ENCODE measurements at places on chromosomes 13 and 19.

DNA sequence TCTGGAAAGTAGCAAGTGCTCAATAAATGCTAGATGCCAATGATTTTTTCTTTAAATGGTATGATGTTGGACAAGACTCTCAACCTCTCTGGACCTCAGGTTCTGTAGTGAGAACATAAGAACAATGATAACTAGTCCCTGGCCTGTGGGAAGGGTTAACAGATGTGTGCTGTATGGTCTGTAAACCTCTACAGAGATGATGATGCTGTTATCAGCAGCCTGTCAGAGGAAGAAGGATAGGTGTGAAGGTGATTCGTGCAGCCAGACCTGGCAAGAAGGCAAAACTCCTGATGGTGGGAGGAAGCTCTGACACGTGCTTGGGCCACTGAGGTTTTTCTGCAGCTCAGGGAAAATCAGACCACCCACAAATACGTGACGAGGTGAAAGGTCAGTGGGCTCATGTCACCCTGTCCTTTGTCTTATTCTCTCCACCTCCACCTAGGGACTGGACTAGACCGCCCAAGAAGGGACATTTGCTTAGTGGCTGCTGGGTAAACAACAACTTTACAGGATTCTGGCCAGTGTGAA, 36.7 kb upstream of the UBL3 start:
- no peak for DNase-seq

GRCh38 chr13:28707629-28708427, 10.9 kb downstream of the SLC46A3 start:
- no peak for DNase-seq

GRCh38 chr13:77715233-77715891, 17.9 kb downstream of the SLAIN1 start:
- DNase-seq: no peak

- no peak for DNase-seq
These were observed 415.8 kb upstream of the PCDH9 start for GRCh38 chr13:67645874-67646467.

DNA sequence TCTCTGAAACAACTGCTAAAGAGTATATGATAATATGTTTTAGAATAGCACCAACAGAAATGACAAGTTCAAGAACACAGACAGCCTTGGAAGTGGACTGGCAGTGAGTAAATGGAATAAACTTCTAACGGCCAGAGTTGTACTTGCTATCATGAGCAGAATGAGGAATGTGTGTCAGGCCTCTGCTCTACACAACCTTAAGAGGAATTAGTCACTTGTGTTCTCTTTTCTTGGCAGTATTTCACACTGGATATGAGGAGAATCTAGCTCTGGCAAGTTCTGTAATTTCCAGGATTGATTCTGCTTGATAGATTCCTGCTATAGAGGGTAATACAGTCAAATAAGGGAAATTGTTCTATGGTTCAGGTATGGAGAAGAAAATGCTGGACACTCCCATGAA, 757.3 kb downstream of the EFNB2 start:
- no peak for DNase-seq

GRCh38 chr19:16470911-16471811, 609 bp downstream of the EPS15L1 start:
- DNase-seq: peak; percentile 43

- no peak for DNase-seq
These were observed 698.2 kb upstream of the SGCG start for GRCh38 chr13:22482496-22483000.

DNA sequence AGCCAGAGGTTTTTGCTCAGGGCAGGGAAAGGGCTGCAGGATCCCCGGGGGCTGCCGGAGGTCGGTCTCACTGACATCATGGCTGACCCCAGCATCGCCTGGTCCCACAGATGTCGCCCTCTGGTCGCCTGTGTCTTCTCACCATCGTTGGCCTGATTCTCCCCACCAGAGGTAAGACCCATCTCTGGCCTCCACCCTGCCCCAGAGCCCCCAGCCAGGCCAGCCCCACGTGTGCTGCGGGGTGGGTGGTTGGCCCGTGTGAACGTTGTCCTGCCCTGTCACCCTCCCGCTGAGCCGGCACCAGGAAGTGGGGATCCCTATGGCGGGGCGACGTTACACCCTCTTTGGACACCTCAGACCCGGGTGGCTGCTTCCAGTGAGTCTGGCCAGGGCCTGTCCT, 906 bp downstream of the FXYD5 start:
- no peak for DNase-seq

- no peak for DNase-seq
These were observed 619.6 kb downstream of the KCTD12 start for GRCh38 chr13:76266561-76266960.

- no peak for DNase-seq
These were observed 370.3 kb downstream of the GPC5 start for GRCh38 chr13:91768746-91769145.

- DNase-seq: no peak
These were observed 476.2 kb upstream of the TSHZ3 start for GRCh38 chr19:31825134-31826094.

DNA sequence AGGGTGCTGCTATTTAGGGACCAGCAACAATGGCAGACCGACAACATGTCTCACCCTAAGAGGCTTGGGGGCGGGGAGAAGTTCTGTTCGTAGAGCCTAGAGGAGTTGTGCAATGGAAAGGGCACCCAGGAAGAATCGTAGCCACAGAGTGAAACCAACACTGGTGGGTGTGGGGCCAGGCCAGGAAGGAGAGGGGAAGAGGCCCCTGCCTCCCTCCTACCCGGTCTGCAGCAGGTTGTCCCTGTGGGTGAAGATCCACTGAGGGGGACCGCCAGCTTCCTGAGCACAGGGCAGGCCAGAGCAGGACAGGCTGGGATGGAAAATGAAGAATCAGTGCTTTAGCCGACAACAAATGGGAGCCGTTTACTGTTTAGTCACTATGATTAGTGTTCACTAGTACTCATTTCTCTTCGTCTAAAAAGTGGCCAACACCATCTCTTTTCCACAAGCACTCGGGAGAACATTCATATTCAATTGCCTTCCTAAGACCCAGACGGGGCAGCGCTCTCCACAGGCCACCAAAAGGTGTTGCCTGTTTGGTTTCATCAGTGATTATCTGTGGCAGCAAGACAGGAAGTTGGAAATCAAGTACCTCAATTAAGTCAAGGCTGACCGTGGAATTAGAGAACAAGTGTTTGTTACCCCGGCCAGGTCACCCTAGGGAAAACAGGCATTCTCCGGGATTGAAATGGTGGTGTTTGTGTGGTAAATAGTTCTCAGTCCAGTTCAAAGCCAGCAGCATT, 1.1 kb upstream of the ATP11A start:
- DNase-seq: no peak

GRCh38 chr13:21663197-21663596, 7.7 kb upstream of the FGF9 start:
- DNase-seq: no peak

GRCh38 chr13:27496536-27497273, 46.3 kb upstream of the MTIF3 start:
- no peak for DNase-seq

GRCh38 chr13:73136776-73137175, 78.0 kb downstream of the KLF5 start:
- DNase-seq: no peak

- no peak for DNase-seq
These were observed 168.9 kb downstream of the PTPRS start for GRCh38 chr19:5171711-5172110.

GRCh38 chr13:80824229-80824628, 483.3 kb upstream of the SPRY2 start:
- DNase-seq: no peak

GRCh38 chr13:99355267-99356011, 48.2 kb upstream of the GPR183 start:
- peak; percentile 19 for DNase-seq

GRCh38 chr19:35395382-35396199, 24.7 kb downstream of the GPR42 start:
- DNase-seq: no peak

All from lung microvascular endothelial cell (primary cell).